ENCODE measurements at places on chromosomes 6 and 20.

DNA sequence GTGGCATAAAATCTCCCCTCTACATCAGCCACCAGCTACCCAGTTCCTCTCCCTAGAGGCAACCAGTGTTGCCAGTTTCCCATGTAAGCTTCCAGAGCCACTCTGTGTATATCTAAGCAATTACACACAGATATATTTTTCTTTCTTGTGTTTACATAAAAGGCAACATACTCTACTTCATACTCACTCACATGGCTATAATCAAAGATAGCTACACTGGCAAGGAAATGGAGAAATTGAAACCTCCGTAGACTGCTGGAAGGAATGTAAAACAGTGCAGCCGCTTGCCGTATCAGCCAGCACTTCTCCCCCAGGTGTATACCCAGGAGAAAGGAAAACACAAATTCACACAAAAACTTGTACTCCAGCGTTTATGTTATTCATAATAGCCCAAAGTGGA, 38.5 kb upstream of the NELFCD start:
- no peak for DNase-seq

DNA sequence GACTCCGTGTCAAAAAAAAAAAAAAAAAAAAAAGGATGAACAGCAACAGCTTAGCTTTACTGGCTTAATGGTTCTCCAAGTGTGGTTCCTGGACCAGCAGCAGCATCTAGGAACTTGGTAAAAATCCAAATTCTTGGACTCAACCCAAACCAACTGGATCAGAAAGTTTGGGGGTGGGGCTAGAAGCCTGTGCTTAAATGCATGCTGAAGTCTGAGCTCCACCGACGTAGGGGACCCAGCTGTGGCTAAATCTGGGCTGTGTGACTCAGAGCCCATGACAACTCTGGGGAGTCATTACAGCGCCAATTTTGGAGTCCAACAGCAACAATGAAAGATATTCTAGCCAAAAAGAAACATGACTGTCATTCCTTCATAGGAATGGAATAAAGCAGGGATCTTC, 13.6 kb upstream of the CHD6 start:
- DNase-seq = no peak

DNA sequence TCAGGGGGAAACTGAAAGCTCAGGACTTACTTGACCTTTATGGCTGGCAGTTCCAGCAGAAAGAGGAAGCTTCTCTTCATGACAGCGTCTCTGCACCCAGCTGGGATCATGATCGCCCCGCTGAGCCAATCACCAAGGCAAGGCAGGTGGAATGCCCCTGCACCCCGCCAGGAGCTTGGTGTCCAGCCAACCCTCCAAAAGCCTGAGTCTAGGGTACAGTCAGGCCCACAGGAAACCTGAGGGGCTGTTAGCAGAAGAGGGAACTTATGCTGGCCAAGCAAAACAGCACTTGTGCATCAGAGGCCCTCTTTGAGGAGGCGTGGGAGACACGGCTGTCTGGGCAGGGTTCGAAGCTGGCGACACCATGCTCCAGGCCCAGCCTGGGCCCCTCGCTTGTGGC, 188.3 kb upstream of the GMDS start:
- no peak for DNase-seq

- no peak for DNase-seq
Observed at GRCh38 chr6:116447052-116447451, 14.1 kb upstream of the CALHM6 start.

- DNase-seq = no peak
Observed at GRCh38 chr20:57006411-57007170, 259.9 kb downstream of the BMP7 start.

- no peak for DNase-seq
Observed at GRCh38 chr6:17921454-17921853, 66.0 kb downstream of the KIF13A start.

DNA sequence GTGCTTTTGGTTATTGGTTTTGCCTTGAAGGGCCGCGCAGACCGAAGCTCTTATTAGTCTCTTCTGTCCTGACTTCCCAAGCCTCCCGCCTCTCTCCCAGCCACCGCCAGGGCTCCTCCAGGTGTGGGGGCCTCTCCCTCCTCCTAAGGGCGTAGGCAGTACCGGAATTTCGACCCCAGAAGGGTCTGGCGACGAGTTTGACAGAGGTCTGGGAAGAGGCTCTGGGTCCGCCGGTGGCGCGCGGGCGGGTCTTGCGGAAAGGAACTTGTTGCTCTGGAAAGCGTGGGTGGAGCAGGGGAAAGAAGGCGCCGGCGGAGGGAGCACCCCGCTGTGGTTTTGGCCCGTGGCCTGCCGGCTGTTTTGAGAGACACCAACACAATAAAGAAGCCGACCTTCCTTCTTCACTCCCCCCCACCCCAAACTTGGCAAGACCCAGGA, 1.8 kb downstream of the PCSK2 start:
- DNase-seq = no peak

DNA sequence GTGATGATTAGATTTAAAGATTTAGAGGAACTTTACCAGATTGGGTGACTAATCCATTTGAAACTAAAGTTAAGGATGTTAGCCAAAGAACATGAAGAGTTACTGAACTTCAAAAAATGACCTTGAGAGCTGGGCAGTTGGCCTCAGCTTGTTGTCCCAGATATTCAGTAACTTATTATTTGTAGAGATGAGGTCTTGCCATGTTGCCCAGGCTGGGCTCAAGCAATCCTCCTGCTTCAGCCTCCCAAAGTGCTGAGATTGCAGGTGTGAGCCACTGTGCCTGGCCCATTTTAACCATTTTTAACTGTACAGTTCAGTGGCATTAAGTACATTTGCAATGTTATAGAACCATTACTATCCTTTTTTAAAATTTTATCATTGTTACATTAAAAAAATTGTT, 161.5 kb downstream of the SLC16A10 start:
- DNase-seq = no peak

DNA sequence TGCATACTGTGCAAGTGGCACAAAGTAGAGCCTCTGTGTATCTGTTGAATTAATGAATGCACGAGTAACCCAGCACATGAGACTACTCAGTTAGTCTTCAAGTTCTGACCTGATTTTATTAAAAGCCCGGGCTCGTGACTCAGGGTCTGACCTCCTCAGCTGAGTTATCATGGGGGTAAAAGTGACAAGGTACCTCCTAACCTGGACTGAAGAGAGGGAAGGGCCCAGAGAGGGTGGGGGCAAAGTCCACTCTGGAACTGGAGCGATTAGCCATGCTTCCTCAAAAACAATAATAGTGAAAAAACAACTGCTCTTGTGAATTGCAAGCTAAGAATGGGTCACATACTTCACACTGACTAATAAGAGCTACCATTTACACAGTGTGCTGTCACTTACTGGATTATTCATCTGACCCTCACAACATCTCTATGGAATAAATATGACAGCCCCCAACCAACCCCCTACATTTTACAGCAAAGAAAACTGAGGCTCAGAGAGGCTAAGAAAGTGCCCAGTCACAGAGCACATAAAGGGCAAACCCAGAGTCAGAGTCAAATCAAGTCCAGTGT, 26.7 kb downstream of the TRERF1 start:
- no peak for DNase-seq

DNA sequence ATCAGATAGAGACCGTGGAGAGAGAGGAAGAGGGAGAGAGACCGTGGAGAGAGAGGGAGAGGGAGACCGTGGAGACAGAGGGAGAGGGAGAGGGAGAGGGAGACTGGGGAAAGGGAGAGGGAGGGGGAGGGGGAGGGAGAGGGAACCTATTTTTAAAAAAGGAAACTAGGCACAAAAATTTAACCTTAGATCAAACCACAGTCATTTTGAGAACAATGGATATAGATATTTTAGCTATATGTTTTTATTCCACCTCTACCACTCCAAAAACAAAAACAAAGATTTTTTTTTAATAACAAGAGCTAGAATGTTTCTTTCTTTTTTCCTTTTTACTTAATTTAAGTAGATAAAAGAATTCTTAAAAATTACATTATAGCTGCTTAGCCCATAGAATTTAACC, 65.1 kb upstream of the SCGN start:
- no peak for DNase-seq

GRCh38 chr6:144675231-144675861, 390.2 kb downstream of the UTRN start:
- DNase-seq = peak; percentile 4

DNA sequence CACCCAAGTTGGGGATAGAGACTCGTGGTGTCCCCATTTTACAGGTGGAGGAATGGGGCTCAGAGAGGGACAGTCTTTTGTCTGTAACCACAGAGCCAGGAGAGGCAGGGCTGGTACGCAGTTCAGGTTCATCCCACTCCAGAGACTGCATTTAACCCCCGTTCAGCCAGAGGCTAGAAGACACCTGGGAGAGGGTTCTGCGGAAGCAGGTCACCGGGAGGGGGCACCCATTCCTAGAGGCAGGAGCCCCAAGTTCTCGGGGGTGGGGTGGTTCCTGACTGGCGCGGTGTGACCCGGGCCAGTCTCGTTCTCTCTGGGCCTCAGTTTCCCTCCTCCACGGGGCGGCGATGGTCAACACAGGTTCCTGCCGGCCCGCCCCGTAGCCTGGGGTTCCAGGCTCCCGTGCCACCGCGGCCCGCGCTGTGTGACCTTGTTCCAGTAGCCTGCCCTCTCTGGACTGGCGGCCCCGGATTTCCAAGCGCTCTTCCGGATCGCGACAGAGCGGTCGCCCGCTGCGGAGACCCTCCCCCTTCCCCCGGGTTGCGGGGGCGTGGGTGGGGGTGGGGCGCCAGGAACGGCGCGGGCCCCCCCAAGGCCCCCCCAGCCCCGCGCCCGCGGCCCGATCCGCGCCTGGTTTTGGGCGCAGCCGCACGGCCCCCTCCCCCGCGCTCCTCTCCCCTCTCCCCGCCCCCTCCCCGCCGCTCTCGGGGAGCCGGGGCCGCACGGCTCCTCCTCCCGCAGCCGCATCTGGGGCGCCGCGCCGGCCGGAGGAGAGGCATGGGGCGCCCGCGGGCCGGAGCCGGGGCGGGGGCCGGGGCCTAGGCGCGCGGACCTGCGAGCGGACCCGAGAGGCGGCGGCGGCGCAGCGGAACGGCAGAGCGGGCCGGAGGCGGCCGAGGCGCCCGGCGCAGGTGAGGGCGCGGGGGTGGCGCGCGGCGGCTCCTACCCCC, at the start of gene DLGAP4:
Gene DLGAP4, plus strand, starts transcription at position 738 of the 950 bp plus-strand sequence. CDS start 125,379 bp downstream, outside the sequence.
- DNase-seq = peak; percentile 22

Measured in stimulated activated CD4-positive, alpha-beta T cell treated with anti-CD3 and anti-CD28 coated beads, Interleukin-2, amount 100 ng/mL, for 24 hours (primary cell).